Stimulated activated CD8-positive, alpha-beta memory T cell treated with anti-CD3 and anti-CD28 coated beads, Interleukin-4, amount 100 ng/mL, for 48 hours (primary cell): ENCODE measurements at places on chromosomes 6 and 20.
A peak's percentile ranks its signal among the peaks of the same experiment; 100 is the strongest.

GRCh38 chr6:6619021-6619794 lies 30.7 kb downstream of the LY86 start:
- no peak for DNase-seq

DNA sequence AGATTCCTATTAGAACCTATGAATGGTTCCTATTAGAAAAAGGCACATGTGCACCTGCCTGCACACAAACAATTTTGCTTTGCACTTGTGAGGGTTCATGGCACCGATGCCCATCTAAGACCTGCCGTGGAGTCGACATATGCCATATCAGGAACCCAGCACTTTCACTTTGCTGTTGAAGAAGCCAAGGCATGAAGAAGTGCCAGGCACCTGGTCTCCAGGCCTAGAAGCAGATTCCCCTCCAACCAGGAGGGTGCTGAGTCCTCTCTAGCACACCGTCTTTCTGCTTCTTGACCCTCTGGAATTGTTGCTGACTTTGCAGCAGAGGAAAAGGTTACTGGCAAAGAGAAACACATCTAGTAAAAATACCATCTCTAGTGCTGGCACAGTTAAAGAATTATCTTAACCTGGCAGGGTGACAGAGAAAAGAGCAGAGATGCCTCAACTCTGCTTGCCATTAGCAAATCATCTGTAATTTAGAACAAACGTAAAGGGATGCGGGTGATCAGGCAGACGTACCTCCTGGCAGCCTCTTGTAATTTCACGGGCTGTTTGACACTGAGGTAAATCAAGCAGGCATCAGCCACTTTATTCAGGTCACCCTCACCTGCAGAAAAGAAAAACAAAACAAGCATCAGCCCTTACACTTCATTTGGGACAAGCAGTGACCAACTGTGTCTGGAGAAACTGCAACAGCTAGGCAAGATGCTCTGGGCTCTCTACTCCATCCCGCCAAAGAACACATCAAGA lies 37.2 kb downstream of the TTI1 start:
- no peak for DNase-seq

- DNase-seq: no peak
Measured at GRCh38 chr6:100372326-100373091, 92.2 kb downstream of the SIM1 start.

- DNase-seq: no peak
Measured at GRCh38 chr6:1735239-1735803, 125.6 kb downstream of the FOXC1 start.

GRCh38 chr6:90101403-90101802 lies 195.2 kb downstream of the BACH2 start:
- DNase-seq: no peak

- no peak for DNase-seq
Measured at GRCh38 chr6:91539456-91539855, 952.6 kb upstream of the MAP3K7 start.

DNA sequence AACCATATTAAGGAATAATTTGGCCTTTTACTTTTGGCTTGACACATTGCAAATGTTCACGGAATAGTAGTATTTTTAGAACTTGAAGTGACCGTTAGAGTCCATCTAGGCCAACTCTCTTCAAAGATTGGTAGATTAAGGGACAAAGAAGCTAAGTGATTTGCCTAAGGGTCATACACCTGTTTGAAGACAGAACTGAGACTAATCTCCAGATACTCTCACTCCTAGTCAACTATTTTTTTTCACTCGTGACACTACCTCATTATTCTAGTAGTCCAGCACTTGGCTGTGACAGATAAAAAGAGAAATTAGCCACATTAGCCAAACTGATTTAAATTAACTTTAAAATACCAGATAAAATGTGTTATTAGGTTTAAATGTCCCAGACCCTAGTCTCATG lies 10.6 kb downstream of the ACSS2 start:
- no peak for DNase-seq

DNA sequence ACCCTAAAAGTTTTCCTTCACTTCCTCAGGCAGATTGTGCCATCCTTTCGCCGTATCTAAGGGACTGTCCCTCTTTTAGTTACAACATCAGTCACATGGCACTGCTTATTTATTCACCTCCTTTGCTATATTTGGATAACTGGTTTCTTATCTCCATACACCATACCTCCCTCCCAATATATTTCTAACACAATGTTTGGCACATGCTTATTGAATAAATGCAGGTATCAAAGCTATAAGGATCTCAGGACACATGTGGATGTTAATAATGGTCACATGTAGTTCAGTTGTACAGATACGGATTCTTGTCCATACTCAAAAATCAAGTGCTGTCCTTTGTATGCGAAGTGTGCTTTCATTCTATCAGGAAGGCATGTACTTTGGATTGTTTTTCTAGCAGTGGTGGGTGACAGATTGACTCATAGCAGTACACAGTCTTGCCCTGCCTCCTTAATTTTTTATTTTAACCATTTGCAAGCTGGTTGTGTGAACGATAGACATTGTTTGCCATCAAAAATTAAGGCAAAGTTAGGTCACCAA lies 407.1 kb upstream of the RUNX2 start:
- no peak for DNase-seq

DNA sequence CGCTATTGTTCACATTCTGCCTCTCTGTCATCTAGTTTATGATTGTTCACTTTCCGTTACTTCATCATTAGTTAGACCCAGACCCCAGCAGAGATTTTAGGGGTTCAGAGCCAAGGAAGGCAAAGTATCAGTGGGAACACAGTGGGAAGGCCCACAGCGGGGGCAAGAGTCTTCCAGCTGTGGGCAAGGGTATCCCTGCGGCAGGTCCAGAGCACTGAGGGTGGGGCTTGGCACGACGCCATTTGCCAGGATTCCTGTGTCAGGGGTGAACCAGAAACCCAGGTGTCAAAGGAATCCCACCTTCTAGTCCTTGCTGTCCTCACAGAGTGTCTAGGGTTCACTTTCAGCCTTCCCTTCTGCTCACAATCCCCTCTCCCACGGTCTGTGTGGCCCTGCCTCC lies 13.3 kb downstream of the RAET1E start:
- no peak for DNase-seq

DNA sequence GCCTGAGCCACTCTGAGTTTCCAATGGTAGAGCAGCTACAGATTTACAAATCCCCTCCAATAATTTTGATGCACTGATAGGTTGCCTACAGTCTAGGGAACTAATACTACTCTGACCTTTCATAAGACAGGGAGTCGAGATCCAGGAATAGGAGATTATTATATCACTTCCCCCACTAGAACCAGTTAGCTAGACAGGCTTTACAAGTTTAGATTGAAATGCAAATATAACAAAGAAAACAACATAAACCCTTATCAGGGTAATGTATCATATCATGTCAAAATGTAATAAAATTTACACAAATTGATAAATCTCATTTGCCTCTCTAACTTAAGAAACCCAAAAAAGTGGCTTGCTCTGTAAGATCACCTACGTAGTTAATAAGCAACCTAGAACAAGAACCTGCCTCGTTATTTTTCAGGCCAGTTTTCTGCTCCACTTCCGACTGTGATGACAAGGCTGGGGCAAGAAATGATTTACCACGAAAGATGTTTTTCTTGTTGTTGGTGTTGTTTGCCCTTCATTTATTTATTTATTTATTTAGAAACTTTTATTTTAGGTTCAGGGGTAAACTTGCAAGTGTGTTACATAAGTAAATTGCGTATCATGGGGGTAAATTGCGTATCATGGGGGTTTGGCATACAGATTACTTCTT lies 504.2 kb upstream of the ID4 start:
- no peak for DNase-seq

- no peak for DNase-seq
Measured at GRCh38 chr6:128235556-128235955, 284.8 kb downstream of the PTPRK start.

- no peak for DNase-seq
Measured at GRCh38 chr6:150456466-150456865, 87.7 kb downstream of the IYD start.

GRCh38 chr6:155093430-155093829 lies 98.3 kb downstream of the TIAM2 start:
- DNase-seq: no peak

- no peak for DNase-seq
Measured at GRCh38 chr6:102641426-102641825, 1247.9 kb downstream of the GRIK2 start.

- no peak for DNase-seq
Measured at GRCh38 chr6:10323018-10323417, 91.9 kb downstream of the TFAP2A start.

DNA sequence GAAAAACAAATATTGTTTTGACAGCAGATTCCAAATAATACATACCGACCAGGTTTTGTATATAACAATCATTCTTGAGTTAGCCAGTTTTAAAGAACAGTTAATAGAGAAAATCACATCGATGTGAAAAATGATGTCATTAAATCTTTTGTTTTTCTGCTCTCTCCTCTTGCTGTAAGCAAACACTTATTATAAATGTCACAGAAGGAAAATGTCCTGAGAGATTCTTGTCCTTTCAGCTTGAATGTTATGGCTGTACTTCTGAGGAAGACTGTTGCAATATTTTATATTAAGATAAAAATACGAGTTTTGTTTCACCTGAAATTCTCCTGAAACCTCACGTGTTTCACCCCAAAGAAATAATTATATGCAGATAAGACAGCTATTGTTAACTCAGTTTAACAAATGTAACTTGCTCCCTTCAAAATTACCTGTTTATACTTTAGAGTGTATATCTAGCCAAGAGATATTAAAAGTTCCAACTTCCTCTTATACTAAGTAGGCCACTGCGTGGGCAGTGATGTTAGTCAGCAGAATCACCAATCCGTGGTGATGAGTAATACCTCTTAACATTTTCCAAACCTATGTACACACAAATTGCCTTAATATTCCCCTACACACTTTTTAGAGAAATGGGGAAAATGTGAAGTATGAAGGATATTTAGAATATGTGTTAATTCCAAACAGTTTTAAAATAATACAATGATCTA lies 1111.4 kb upstream of the CITED2 start:
- DNase-seq: no peak

- no peak for DNase-seq
Measured at GRCh38 chr20:25399037-25399430, 8.4 kb upstream of the ABHD12 start.

DNA sequence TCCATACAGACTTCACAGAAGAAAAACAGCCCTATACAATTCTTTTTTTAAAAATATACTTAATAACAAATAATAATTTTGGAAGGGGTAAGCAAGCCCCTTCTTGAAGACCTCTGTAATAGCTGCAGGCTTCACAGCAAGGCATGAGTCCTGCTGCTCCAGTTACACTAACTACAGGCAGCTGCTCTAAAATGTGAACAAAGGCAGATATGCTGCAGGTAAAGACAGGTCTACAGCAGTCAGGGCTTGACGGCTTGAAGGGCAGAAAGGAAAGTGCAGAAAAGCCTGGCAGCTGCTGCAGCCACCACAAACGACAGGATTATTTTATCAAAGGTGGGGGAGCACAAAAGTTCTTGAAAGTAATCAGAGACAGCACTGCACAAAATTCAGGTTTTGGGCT lies 11.3 kb downstream of the FAXC start:
- no peak for DNase-seq

GRCh38 chr6:111985202-111985731 lies 68.6 kb upstream of the CCN6 start:
- DNase-seq: peak; percentile 47

DNA sequence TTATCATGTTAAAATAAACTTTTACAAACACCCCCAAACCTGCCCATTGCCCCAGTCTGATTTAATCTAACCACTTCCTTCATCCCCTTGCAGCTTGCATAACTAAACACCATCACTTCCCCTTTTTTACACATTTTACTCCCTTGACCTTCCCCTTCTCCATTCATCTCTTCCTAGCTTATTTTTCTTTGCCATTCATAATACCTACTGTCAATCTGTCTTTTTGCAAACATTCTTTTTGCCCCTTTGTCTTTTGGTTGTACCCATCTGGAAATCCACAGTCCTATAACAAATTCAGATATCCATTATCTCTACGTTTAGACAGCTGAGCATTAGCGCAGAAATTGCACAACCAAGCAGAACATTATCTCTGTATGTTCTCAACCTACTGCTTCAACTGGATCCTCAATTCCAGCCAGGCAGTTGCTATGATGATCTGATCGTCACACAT lies 51.2 kb downstream of the C6orf52 start:
- no peak for DNase-seq

GRCh38 chr20:47206962-47207641 lies 149.4 kb downstream of the ZMYND8 start:
- no peak for DNase-seq

DNA sequence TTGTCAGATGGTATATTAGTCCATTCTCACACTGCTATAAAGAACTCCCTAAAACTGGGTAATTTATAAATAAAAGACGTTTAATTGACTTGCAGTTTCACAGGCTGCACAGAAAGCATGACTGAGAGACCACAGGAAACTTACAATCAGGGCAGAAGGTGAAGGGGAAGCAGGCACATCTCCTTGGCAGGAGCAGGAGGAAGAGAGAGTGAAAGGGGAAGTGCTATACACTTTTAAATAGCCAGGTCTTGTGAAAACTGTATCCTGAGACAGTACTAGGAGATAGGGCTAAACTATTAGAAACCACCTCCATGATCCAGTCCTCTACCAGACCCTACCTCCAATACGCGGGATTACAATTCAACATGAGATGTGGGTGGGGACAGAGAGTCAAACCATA lies 193.9 kb upstream of the KCNG1 start:
- DNase-seq: no peak

DNA sequence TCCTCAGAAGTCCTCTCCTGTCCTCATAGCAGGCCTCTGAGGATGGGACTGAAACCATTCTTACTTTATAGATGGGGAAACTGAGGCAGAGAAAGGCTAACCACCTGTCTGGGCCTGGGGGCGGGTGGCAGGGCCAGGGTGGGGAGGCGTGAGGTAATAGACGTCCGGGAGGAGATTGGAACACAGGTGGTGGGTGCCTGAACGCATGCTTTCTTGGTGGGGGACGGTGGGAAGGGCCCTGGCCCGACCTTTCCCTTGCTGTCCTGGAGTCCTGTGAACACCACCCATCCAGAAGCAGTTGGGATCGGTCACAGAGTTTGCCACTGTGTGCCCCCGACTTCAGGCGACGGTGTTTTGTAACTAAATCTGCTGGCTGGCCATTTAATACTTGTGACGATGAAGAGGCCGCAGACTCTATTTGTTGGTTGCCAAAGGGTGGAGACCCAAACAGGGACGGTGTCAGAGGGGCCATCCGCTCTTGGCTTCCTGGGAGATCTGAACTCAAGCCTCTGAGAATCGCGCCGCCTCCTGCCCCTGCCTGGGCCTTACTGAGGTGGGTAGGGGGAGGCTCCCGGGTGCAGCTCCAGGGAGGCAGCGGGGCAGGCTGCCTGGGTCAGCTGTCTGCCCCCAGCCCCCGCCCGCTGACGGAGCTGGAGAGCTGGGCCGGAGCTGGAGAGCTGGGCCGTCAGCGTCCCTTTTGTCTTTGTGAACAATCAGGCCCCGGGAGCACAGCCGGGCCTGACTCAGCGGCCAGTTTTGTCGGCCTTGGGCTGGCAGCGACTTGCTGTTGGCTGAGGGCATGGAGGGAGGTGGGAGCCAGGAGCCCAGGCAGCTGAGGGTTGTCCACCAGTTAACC lies 4.1 kb downstream of the RBM38 start:
- DNase-seq: no peak

DNA sequence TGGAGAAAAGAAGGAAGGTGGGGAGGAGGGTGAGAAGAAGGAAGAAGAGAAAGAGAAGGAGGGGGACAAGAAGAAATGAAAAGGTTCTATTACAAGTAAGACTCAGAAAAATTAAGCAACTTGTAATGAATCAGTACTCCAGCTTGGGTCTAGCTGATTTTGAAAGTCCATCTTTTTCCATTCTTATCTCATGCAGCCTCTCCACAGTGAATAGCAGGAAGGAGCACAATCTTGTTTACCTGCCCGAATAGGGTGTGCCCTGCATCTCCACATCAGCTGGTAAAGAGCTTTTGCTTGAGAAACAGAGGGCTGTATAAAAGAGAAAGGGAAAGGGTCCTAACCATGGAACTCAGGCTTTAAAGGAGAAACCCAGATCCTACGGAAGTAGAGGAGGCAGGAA lies 348.8 kb downstream of the TPBG start:
- no peak for DNase-seq
